Pulmonary artery endothelial cell (primary cell): ENCODE measurements at places on chromosomes 13 and 19.

DNA sequence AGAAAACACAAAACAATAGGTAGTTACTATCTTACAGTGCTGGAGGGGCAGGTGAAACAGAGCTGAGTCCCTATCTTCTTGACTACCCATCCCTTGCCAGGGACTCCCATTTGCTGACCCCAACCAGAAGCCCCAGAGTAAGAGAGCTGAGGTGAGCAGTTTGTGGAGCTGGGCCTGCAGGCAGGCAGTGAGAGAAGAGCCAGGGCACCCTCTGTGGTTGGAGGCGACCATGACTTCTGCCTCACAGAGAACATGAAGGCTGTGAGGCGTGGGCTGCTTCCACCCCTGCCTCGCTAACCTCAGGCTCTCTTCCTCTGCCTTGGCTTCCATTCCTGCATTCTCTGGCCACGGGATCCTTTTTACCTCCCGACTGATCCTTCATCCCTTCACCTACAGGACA, 47.5 kb upstream of the RNF113B start:
- DNase-seq = no peak

DNA sequence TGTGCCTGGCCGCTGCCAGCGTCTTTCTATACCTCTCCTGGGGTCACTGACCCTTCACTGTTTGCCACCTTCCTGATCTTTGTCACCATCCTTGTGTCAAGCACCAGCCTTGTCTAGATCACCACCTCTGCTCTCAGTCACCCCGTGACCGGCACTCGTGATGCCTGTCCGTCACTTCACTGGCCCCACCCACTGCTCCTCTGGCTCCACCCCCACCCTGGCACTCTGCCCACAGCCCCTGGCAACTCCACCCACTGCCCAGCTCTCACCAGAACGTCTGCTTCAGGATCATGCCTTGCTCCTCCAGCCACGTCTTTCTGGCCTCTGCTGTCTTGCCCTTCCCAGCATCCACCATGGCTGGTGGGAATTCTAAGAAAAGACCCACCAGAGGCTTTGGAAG, 24.8 kb upstream of the PLA2G4C start:
- no peak for DNase-seq

DNA sequence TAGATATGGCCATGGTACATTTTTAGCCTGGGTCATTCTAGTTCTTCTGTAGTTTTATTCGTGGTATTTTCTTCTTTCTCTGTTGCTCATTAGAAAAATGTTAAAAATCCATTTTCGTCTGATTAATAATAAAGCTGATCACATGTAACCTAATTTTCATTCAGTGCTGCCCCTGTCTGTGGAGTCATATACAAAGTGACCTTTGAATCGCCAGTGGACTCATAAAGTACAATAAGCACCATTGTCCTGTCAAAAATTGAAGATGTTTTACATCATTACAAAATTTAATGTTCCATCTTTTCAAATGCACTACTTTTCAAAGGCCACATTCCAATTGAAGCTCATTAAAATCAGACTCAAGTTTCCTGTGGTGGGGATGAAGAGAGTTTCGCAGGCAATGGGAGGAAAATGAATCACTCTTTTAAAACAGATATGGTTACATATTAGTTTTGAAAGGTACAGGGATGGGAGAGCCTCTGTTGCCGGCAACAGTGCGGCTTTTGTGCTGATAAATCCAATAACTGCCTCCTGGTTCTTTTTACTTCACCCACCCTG, 205.4 kb downstream of the ZNF536 start:
- DNase-seq = no peak

DNA sequence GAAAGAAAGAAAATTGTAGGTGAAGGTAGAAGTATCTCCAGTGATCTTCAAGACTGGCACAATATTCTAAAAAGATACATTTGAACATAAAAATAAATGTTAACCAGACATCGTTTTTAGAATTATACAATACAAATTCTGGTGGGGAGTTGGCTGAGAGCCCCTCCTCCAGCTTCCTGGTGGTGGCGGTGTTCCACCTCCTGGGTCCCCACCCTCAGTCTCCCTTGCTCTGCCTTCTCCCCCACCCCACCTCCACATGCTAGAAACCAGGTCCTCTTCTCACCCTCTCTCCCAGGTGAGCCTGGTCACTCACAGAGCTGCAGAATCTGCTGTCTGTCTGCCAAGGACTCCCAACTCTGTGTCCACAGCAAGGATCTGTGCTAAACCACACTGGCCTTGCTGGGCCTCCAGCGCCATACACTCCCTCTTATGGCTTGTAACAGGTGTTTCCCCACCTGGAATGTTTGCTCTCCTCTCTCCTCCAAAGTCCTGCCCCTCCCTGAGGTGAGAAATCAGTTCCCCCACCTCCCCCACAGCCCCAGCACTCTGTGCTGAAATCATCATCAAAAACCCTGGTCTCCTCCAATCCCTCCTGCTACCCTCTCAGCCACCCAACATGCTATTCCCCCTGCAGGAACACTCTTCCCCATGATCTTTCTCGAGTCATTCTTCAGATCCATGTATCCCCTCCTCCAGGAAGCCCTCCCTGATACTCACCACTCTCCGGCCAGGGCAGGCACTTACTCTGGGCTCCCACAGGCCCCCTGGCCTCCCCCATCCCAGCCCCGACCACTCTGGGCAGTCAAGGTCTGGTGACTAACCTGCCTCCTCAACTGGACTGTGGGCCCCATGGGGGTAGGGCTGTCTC, 20.5 kb upstream of the CYP2S1 start:
- no peak for DNase-seq

DNA sequence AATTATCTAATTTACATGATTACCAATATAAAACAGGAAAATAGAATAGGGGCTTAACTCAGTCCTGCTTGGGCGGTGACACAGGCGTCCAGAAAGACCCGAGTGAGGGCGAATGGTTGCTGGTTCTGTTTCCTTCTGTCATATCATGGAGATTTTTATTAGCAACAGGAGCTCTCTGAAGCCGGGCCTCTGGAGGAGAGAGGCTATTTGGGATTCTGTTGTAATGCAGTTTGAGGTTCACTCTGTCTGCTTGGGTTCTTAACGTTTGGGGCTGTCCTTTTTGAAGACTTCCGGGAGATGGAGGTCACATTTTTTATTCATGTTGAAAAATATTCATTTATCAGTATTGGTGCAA, 115.7 kb upstream of the ZNF536 start:
- no peak for DNase-seq

DNA sequence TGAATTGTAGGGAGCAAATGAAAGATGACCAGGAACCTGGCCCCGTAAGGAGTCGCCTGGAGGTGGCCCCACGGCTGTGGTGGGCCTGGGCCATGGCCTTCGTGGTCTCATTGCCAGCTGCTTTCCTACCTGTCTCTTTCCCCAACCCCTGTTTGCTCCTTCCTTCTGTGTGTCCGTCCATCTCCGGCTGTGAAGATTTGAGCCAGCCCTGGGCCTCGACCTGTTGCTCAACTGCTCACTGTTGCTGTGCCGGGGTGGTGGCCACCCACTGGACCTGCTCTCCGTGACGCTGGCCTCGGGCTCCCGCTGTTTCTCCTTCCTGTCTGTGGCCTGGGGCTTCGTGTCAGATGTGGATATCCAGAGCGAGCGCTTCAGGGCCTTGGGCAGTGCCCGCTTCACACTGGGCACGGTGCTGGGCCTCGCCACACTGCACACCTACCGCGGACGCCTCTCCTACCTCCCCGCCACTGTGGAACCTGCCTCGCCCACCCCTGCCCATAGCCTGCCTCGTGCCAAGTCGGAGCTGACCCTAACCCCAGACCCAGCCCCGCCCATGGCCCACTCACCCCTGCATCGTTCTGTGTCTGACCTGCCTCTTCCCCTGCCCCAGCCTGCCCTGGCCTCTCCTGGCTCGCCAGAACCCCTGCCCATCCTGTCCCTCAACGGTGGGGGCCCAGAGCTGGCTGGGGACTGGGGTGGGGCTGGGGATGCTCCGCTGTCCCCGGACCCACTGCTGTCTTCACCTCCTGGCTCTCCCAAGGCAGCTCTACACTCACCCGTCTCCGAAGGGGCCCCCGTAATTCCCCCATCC, 8.5 kb downstream of the DBP start:
- DNase-seq = no peak

DNA sequence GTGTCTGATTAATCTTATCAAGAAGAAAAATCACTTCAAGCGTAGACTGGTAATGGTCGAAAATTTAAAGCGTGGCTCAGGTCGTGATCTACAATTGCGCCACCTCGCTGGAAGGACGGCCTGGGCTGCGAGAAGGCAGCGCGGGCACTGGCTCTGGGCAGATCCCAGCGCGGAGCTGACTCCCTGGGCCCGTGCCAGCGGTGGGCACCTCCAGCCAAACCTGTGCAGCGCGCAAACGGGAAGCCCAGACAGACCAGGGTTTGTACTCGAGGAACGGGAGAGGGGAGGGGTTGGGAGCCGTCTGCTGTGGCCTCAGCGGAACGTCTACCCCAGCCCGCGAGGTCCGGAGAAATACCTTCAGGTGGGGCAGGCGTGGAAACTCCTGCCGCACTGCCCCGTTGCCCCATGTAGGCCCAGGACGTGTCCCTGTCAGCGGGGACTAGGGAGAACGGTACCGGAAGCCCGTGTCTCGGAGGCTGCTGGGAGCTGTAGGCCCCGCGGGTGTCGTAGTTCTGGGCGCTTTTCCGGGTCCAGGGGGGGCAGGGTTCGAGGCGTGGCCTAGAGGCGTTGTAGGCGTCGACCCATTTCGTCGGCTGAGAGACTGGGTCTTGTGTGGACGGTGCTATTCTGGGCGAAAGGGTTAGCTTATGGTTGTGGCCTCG, 21.1 kb downstream of the ZNF274 start:
- no peak for DNase-seq

DNA sequence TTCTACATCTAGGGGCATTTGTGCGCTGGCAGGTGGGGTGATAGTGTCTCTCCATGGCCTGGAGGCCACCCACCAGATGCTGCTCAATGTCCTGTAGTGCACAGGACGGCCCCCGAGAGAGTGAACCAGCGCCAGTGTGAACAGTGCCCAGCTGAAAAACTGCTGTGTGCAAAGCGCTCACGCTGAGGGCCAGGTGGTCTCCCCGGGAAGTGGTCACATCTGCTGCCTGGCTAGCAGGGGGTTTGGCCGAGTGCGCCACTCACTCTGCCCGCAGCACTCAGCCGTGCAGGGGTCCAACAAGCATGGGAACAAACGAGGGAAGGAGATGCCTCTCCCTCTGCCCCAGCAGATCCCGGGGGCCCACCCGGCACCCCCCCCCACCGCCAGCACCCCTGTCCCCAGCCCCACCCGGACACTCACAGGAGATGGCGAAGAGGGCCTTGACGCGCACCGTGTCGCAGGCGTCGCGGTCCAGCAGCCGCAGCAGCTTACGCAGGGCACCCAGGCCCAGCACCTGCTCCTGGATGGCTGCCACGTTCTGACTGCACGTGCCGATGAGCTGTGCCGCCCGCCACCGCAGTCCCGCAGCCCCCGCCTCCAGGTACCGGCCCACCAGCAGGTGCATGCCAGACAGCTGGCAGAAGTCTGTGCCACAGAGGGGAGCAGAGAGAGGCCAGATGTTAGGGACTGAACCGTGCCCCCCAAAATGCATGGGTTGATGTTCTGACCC, 5.8 kb downstream of the HSPBP1 start:
- DNase-seq = no peak

GRCh38 chr13:44894001-44894770, 95.1 kb downstream of the NUFIP1 start:
- DNase-seq = no peak

DNA sequence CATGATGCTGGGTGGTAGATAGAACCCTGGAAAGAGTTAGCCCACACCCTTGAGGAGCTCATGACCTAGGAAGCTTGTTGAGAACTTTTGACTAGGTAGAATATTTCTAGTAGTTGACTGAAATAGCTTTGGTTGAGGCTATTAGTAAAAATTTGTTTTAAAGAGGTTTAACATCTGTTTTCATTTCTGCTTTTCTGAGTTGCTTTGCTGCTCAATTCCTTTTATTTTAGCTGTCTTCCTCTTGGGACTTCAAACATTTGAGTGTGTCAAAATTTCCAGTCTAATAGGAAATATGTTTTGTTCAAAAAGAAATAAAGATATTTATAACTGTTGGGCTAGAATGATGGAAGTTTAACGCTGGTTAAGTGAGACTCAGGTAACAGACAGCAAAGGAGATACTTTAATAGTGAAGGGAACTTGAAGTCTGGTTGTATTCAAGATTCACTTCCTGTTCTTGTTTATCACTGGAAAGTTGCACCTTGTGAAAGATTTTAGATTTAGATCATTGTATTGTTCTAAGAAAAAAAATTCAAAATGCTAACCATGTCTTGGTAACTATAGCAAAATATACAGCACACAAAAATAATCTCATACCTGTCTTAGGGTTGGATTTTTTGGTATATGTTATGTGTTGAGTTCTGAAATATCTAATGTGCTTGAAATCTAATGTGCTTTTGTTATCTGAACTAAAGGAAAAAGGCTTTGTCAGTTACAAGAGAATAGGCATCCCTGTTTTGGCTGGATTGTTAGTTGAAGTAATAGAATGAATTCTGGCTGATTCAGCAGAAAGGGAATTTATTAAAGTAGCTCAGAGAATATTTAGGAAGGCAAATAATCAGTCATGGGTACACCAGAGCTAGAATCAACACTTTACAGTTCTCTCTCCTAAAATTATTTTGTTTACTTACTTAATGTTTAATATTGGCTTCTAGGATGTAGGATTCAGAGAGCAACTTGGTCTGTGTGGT, 24.4 kb upstream of the GPR18 start:
- DNase-seq = no peak

- no peak for DNase-seq
Observed at GRCh38 chr13:113190181-113190580, 18.3 kb downstream of the PCID2 start.
